ENCODE measurements at places on chromosomes 2 and 18.

DNA sequence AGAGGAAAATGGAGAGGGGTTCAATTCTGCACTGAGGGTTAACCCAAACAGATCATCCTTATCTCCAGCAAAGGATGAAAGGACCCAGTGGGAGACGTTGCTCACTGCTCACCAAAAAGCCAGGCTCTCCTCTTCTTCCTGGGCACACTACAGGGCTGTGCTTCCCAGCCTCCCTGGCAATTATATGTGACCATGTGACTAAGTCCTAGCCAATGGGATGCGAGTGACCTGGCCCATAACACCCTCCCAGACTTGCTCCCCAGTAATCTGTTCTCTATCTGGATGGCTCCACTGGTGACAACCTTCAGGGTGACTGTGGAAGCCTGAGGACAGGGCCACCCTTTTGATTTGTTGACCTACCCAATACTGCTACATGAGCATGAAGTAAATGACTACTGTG, 10.9 kb upstream of the PRKCE start:
- DNase-seq: no peak

GRCh38 chr18:10354241-10354811, 100.1 kb upstream of the APCDD1 start:
- no peak for DNase-seq

- DNase-seq: no peak
Observed at GRCh38 chr2:121558329-121558728, 27.6 kb downstream of the RNU4ATAC start.

GRCh38 chr2:128789221-128789620, 470.6 kb upstream of the HS6ST1 start:
- no peak for DNase-seq

DNA sequence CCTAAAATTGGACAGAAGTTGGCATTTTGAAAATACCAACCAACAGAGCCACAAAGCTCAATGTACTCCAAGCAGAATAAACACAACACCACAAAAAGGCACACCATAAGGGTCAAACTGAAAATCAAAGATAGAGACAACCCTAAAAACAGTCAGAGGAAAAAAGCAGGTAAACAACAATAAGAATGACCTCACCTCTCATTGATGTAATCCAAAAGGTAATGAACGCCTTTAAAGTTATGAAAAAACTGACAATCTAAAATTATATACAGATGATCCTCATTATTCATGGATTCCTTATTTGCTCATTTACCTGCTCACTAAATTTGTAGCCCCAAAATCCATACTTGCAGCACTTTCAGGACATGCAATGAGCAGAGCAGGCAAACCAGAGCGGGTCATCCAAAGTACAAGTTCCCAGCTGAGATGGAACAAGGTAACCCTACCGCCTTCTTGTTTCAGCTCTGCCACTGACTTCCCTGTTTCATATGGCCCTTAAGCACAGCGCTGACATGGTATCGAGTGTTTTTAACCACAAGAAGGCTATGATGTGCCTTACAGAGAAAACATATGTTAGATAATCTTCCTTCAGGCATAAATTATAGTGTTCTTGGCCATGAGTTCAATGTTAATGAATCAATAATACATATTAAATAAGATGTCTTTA, 17.0 kb downstream of the RTN4 start:
- DNase-seq: no peak

GRCh38 chr2:223928113-223929006, 16.8 kb downstream of the WDFY1 start:
- no peak for DNase-seq

- no peak for DNase-seq
Observed at GRCh38 chr2:72936660-72937355, 19.5 kb downstream of the EMX1 start.

- no peak for DNase-seq
Observed at GRCh38 chr2:162490761-162491470, 147.0 kb downstream of the GCA start.

GRCh38 chr2:197149546-197149945, 161.0 kb downstream of the ANKRD44 start:
- no peak for DNase-seq

GRCh38 chr2:79855264-79856006, 342.6 kb downstream of the CTNNA2 start:
- DNase-seq: no peak

DNA sequence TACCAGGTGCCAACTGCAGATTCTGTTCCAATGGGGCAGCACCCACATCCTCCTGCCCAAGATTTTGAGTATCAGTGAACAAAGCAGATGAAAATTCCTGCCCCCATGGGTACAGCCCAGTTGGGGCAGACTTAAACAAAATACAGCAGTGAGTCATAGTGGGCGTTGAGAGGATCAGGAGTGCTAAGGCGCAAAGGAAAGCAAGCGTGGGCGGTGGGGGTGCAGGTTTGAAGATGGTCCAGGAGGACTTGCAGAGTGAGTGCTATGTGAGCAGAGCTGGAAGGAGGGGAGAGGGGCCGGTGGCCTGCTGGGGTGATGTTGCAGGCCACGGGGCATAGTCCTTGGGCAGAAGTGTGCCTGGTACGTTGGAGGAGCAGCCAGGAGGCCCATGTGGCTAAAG, 24.7 kb downstream of the STEAP3 start:
- no peak for DNase-seq

GRCh38 chr2:113978524-113979190, 88.8 kb downstream of the ACTR3 start:
- DNase-seq: no peak

GRCh38 chr2:177225965-177226360, 13.4 kb downstream of the HNRNPA3 start:
- no peak for DNase-seq
